Effector memory CD4-positive, alpha-beta T cell (primary cell): ENCODE measurements at places on chromosomes 2 and 18.

GRCh38 chr18:45667056-45667736 is 51.9 kb downstream of the SLC14A2 start:
- no peaks in the 10 kb centered on the region for H3K36me3 ChIP-seq
- H3K4me3 ChIP-seq, result no peak overlapping the region

- no peak overlapping the region for H3K4me3 ChIP-seq
- H3K36me3 ChIP-seq, result no peaks in the 10 kb centered on the region
- H3K4me1 ChIP-seq, result peaks cover 4% of the 10 kb centered on the region
- H3K27ac ChIP-seq, result no peak overlapping the region
Measured at GRCh38 chr2:207505728-207506127, 24.0 kb upstream of the CREB1 start.

DNA sequence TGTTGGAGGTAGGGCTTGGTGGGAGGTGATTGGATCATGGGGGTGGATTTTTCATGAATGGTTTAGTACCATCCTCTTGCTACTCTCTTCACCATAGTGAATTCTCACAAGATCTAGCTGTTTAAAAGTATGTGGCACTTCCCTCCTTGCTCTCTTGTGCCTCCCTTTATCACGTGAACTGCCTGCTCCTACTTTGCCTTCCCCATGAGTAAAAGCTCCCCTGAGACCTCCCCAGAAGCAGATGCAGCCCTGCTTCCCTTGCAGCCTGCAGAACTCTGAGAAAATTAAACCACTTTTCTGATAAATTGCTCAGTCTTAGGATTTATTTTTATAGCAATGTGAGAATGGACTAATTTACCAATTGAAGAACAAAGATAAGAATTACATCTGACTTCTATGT is 223.1 kb downstream of the RNF144A start:
- H3K27ac ChIP-seq, result no peak overlapping the region
- no peak for DNase-seq
- H3K4me3 ChIP-seq, result no peak overlapping the region
- H3K36me3 ChIP-seq, result no peaks in the 10 kb centered on the region

DNA sequence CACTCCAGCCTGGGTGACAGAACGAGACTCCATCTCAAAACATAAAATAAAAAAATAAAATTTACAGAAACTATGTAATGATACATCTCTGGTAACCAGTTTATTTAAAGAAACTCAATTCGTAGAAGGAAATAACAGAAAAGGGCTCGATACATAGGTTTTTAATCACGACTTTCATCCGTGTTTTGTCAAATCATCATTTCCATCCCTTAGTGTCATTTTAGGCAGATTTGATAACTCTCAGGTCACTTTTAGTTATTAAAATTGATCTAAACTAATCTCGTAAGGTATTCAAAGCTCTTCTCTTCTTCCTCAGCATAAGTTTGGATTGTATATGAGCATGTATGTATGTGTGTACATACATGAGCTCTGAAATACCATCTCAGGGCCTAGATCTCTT is 59.3 kb upstream of the SPTBN1 start:
- DNase-seq, result no peak
- H3K4me1 ChIP-seq, result no peaks in the 10 kb centered on the region
- no peak overlapping the region for H3K4me3 ChIP-seq
- no peaks in the 10 kb centered on the region for H3K36me3 ChIP-seq

DNA sequence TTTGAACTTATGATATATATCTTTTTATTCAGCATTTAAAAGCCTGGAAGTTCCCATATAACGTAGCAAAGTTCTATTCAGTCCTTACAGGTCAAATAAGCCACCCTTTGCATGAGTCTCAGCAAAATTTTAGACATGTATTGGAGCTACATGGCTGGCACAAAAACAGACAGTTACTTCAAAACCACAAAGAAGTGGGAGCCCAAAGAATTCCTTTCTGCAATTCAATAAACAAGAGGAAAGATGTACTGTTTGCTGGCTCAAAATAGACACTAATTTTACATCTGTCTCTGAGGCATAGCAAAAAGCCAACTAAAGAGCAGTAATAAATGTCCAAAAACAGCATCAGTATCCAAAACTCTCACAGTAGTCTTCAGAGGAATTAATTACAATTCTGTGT is 87.0 kb downstream of the ZEB2 start:
- H3K4me3 ChIP-seq, result no peak overlapping the region
- H3K27me3 ChIP-seq, result no peaks in the 10 kb centered on the region
- H3K27ac ChIP-seq, result no peak overlapping the region
- H3K36me3 ChIP-seq, result no peaks in the 10 kb centered on the region
- H3K4me1 ChIP-seq, result no peaks in the 10 kb centered on the region

GRCh38 chr2:221478485-221478863 is 93.6 kb downstream of the EPHA4 start:
- no peaks in the 10 kb centered on the region for H3K4me1 ChIP-seq
- H3K4me3 ChIP-seq, result no peak overlapping the region
- no peaks in the 10 kb centered on the region for H3K36me3 ChIP-seq
- no peak overlapping the region for H3K27ac ChIP-seq
- DNase-seq, result no peak

GRCh38 chr2:18588049-18588448 is 1.3 kb downstream of the NT5C1B start:
- no peaks in the 10 kb centered on the region for H3K27me3 ChIP-seq
- H3K4me3 ChIP-seq, result no peak overlapping the region
- no peak for DNase-seq
- H3K4me1 ChIP-seq, result no peaks in the 10 kb centered on the region
- H3K36me3 ChIP-seq, result no peaks in the 10 kb centered on the region
- no peak overlapping the region for H3K27ac ChIP-seq

- no peak overlapping the region for H3K27ac ChIP-seq
- peaks cover 88% of the 10 kb centered on the region for H3K36me3 ChIP-seq
- no peaks in the 10 kb centered on the region for H3K27me3 ChIP-seq
- DNase-seq, result no peak
- H3K4me3 ChIP-seq, result no peak overlapping the region
Measured at GRCh38 chr2:239106314-239106908, 258.5 kb downstream of the TWIST2 start.

DNA sequence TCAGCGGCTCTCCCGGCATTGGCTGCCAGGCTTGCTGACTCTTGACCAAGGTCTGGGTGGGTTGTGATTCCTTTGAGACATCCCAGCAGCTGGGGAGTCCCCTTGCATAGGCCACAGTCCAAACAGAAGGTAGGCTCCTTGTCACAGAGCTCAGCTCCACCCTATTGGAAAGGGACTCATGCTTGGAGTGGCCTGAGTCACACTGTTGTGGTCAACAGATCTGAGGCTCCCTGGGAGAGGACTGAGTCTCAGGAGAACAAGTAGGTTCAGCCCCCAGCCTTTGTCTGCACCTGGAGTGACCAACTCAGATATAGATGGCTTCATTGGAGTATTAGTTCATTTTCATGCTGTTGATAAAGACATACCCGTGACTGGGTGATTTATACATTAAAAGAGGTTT is 32.1 kb upstream of the SH3BP4 start:
- H3K36me3 ChIP-seq, result no peaks in the 10 kb centered on the region
- no peaks in the 10 kb centered on the region for H3K4me1 ChIP-seq
- no peaks in the 10 kb centered on the region for H3K27me3 ChIP-seq
- no peak for DNase-seq
- H3K27ac ChIP-seq, result no peak overlapping the region
- no peak overlapping the region for H3K4me3 ChIP-seq

GRCh38 chr18:68766433-68766832 is 31.4 kb upstream of the CCDC102B start:
- no peaks in the 10 kb centered on the region for H3K36me3 ChIP-seq
- no peaks in the 10 kb centered on the region for H3K27me3 ChIP-seq
- no peaks in the 10 kb centered on the region for H3K4me1 ChIP-seq
- DNase-seq, result no peak
- no peak overlapping the region for H3K4me3 ChIP-seq

- no peak for DNase-seq
- no peak overlapping the region for H3K27ac ChIP-seq
- H3K4me1 ChIP-seq, result no peaks in the 10 kb centered on the region
- no peak overlapping the region for H3K4me3 ChIP-seq
- no peaks in the 10 kb centered on the region for H3K27me3 ChIP-seq
- no peaks in the 10 kb centered on the region for H3K36me3 ChIP-seq
Measured at GRCh38 chr2:120669121-120669952, 66.3 kb upstream of the GLI2 start.

- H3K4me3 ChIP-seq, result no peak overlapping the region
- no peaks in the 10 kb centered on the region for H3K36me3 ChIP-seq
- no peaks in the 10 kb centered on the region for H3K27me3 ChIP-seq
- no peak overlapping the region for H3K27ac ChIP-seq
Measured at GRCh38 chr2:12199491-12200211, 453.2 kb downstream of the LPIN1 start.

DNA sequence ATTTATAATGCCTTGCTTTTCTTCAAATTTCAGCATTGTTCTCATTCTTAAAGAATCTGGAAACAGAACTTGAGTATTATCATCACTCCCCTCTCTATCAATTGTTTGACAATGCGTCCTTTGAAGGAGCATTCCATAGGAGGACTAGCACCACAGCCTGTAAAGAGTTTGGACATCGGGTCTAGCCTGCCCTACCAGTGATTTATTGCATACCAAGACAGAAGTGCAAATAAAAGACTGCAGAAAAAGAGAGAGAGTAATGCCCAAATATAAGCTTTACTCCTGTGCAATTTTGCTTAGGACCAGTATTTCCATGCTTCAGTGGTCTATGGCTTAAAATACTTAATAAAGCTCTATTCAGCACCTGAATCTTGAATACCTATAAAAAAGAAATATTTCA is 55.4 kb upstream of the MAP2 start:
- H3K36me3 ChIP-seq, result no peaks in the 10 kb centered on the region
- H3K27me3 ChIP-seq, result no peaks in the 10 kb centered on the region
- H3K4me1 ChIP-seq, result no peaks in the 10 kb centered on the region
- no peak overlapping the region for H3K4me3 ChIP-seq
- DNase-seq, result no peak

GRCh38 chr2:160062292-160063005 is at the start of gene PLA2R1:
Gene PLA2R1 (minus strand): TSS chr2:160062615. CDS start chr2:160062403, 212 bp downstream.
- H3K27me3 ChIP-seq, result peaks cover 16% of the 10 kb centered on the region
- DNase-seq, result no peak
- no peaks in the 10 kb centered on the region for H3K36me3 ChIP-seq

DNA sequence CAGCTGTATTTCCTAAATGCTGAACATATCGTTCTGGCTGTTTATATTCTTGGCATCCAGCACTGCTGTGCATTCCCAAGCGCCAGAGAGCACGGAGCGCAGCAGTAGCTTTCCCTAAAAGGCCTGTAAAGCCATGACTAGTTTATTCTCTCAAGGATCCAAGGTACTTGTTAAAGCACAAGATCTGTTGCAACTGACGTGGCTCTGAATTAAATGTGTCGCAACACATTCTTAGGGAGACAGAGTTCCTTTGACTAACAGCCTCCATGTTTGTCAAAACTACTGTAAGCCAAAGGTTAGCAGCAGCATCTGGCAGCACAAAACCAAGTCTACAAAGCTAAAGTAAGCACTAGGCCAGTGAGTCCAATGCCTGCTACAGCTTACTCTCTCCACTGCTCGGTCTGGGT is 188.6 kb upstream of the FN1 start:
- H3K36me3 ChIP-seq, result no peaks in the 10 kb centered on the region
- H3K27ac ChIP-seq, result no peak overlapping the region
- no peaks in the 10 kb centered on the region for H3K27me3 ChIP-seq
- no peaks in the 10 kb centered on the region for H3K4me1 ChIP-seq
- no peak overlapping the region for H3K4me3 ChIP-seq

DNA sequence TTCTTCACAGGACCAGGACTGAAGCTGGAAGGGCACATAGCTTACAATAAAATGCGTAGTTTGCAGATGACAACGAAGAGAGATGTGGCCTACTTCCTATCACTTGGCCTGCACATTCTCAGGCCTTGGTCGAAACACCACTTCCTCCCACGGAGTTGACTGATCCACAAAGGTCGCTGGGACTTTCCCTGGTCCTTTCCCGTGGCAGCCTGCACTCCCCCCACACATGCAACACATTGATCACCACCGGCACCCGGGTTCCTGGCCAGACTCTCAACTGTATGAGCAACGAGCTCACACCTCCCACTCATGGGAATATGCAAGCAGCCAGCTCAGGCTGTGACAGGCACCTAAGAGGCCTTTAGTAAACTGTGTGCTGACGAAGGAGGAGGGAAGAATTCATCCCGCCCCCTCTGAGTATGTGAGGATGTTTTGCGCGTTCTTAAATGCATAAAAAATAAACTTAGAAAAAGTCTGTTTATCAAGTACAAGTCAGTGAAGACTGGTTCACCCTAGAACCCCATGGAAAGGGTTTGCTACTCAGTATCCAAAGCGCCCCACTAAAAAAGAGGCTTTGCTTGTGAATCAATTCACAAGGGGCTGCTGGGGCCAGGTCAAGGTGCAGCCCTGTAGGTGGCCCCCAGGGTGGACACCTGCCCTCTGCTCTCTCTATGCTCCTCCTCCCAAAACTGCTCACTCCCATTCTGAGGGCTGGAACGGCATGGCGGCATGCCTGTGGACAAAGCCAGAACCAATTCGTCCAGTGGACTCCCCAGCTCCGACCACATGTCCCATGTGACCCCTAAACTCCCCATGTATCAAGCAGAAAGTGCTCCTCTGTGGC is 154.3 kb downstream of the EIPR1 start:
- DNase-seq, result peak; percentile 75
- no peak overlapping the region for H3K4me3 ChIP-seq
- H3K27ac ChIP-seq, result peak overlapping the region; percentile 79
- no peaks in the 10 kb centered on the region for H3K27me3 ChIP-seq
- peaks cover 21% of the 10 kb centered on the region for H3K4me1 ChIP-seq
- H3K36me3 ChIP-seq, result no peaks in the 10 kb centered on the region

- no peak overlapping the region for H3K27ac ChIP-seq
- DNase-seq, result no peak
- peaks cover 17% of the 10 kb centered on the region for H3K4me1 ChIP-seq
- no peaks in the 10 kb centered on the region for H3K36me3 ChIP-seq
Measured at GRCh38 chr2:238494573-238494961, 67.8 kb downstream of the ASB1 start.

GRCh38 chr2:186726938-186727337 is 33.1 kb downstream of the FAM171B start:
- no peaks in the 10 kb centered on the region for H3K36me3 ChIP-seq
- no peak overlapping the region for H3K27ac ChIP-seq
- H3K27me3 ChIP-seq, result no peaks in the 10 kb centered on the region
- H3K4me3 ChIP-seq, result no peak overlapping the region
- H3K4me1 ChIP-seq, result no peaks in the 10 kb centered on the region

- no peak overlapping the region for H3K4me3 ChIP-seq
- no peak for DNase-seq
- H3K27me3 ChIP-seq, result no peaks in the 10 kb centered on the region
- no peaks in the 10 kb centered on the region for H3K36me3 ChIP-seq
- no peaks in the 10 kb centered on the region for H3K4me1 ChIP-seq
Measured at GRCh38 chr2:186101616-186102015, 363.0 kb downstream of the FSIP2 start.

GRCh38 chr2:210555555-210555954 is 844 bp upstream of the CPS1 start:
- DNase-seq, result no peak
- no peaks in the 10 kb centered on the region for H3K4me1 ChIP-seq
- H3K27ac ChIP-seq, result no peak overlapping the region
- no peaks in the 10 kb centered on the region for H3K27me3 ChIP-seq
- no peaks in the 10 kb centered on the region for H3K36me3 ChIP-seq

GRCh38 chr2:25305775-25306174 is 36.0 kb downstream of the DNMT3A start:
- H3K27ac ChIP-seq, result peak overlapping the region; percentile 51
- peaks cover 28% of the 10 kb centered on the region for H3K4me1 ChIP-seq
- no peak overlapping the region for H3K4me3 ChIP-seq

GRCh38 chr2:65278531-65278981 is 50.9 kb downstream of the ACTR2 start:
- no peak overlapping the region for H3K27ac ChIP-seq
- no peak for DNase-seq
- no peaks in the 10 kb centered on the region for H3K27me3 ChIP-seq
- no peak overlapping the region for H3K4me3 ChIP-seq
- H3K4me1 ChIP-seq, result peaks cover 9% of the 10 kb centered on the region

GRCh38 chr18:5937795-5938194 is 42.5 kb upstream of the TMEM200C start:
- H3K27ac ChIP-seq, result no peak overlapping the region
- no peak for DNase-seq
- H3K27me3 ChIP-seq, result no peaks in the 10 kb centered on the region
- no peaks in the 10 kb centered on the region for H3K36me3 ChIP-seq
- no peak overlapping the region for H3K4me3 ChIP-seq
